ENCODE measurements at places on chromosomes 12 and 14.
A peak's percentile ranks its signal among the peaks of the same experiment; 100 is the strongest.

- no peak for ATAC-seq
Measured at GRCh38 chr14:100874411-100875091, 29.0 kb downstream of the RTL1 start.

- ATAC-seq, result no peak
Measured at GRCh38 chr12:95368931-95369330, 105.0 kb upstream of the METAP2 start.

DNA sequence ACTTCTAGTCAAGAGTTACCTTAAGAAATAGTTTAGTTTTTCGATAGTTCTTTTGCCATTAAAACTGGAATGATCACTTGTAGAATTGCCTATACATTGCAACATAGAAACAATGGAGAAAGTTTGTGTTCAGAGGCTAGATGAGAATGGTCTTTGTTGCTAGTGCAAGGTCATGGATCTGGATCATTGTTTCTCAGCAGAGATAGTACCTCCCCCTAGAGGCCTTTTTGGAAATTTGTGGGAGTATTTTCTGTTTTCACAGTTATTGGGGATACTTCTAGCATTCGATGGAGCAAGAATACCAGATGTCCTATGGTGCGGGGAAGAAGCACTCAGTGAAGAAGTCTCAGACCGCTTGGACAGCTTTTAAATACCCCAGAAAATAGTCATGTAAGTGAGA lies 138.8 kb upstream of the HMGA2 start:
- no peak for ATAC-seq

GRCh38 chr12:52121824-52122539 lies 42.5 kb downstream of the SMIM41 start:
- peak; percentile 39 for ATAC-seq

- no peak for ATAC-seq
Measured at GRCh38 chr12:69932676-69933552, 107.9 kb downstream of the MYRFL start.

- ATAC-seq, result no peak
Measured at GRCh38 chr14:76694106-76694505, 67.2 kb upstream of the VASH1 start.

- ATAC-seq, result no peak
Measured at GRCh38 chr14:61911574-61911973, 149.4 kb downstream of the SNAPC1 start.

GRCh38 chr14:23618415-23618988 lies 17.7 kb upstream of the DHRS2 start:
- no peak for ATAC-seq

DNA sequence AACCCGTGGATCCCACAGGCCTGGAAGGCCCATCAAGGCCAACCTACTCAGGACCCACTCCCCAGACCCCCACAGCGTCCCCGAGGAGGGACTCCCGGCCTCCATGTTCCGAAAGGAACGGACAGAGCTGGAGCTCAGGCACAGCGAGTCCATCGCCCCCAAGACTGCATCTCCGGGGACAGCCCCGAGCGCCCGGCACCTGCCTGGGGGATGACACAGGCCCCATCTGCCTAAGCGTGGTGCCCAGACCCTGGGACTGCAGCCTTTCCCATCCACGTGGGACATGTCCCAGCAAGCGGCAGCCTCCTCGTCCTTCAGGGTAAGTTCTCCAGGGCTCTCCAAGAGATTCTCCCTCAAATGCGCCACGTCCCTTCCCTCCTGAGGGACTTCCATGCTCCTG lies 12.1 kb upstream of the DIO3 start:
- ATAC-seq, result no peak

DNA sequence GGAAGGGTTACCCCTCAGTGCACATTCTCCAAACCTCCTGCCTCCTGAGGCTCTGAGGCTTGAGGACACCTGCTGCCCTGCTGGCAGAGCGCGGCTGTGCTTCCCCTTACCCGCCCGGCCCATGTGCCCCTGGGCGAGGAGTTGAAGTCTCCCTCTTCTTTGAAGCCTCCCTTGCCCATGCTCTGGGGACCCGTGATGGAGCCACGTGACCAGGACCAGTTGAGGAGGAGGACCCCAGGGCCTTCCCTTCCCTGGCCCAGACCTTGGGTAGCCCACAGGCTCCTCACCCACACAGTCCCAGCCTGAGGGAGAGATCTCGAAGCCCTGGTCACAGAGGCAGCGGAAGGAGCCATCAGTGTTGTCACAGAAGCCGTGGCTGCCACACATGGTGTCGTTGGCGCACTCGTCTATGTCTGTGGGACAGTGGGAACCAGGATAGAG lies 12.9 kb downstream of the ISCA2 start:
- ATAC-seq, result no peak

- no peak for ATAC-seq
Measured at GRCh38 chr12:86376052-86376451, 119.9 kb upstream of the MGAT4C start.

DNA sequence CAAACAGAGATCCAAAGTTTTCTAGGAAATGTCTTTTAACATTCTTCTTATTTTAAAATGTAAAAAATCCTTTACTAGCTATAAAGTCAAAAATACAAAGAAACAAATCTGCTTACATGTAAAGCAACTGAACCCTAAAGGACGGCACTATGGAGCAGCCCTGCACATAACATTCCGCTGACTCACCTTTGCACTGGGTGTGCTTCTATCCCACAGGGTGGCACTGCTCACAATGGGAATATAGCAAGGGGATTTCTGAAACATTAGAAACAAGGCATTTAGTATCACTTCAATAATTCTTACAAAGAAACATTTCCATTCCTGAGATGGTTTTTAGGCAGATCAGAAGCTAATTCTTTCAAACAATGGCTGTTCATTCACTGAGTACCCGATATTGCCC lies 94.3 kb downstream of the C12orf42 start:
- ATAC-seq, result no peak

DNA sequence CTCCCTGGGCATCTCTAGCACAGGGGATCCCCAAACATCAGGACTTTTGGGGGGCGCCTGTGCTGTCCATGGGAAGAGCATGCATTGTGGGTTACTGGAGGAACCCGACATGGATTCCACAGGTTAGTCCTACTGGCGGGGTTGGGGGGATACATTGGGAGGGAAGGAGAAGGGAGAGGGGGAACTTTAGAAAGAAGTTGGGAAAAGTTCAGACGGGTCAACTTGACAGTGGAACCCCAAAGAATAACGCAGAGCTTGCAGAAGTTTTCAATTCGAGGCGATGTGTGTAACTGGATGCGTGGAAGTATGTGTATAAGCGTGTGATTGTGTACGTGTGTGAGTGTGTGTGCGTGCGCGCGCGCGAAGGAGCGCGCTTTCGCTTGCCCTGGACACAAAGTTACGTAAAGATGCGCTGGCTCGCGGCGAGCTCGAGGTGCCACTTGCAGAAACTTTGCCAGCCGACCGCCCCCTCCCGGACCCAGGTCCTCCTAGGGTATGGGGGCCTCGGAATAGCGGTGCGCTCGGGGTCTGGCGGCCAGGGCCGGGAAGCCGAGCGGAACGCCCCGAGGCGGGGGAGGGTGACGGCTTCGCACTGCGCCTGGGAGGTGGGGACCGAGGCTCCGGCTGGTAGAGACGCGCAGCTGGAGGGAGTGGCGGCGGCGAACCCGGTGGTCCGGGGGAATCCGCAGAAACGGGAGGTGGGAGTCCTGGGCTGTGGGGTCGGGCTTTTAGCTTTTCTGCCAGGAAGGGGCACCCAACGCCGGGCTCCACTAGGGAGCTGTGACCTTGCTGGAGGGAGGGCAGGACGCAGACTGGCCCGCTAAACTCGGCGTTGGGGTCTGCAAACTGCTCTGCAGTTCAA lies 669 bp downstream of the RFX4 start:
- peak; percentile 24 for ATAC-seq

GRCh38 chr12:100156731-100157426 lies 14.2 kb upstream of the BLTP3B start:
- no peak for ATAC-seq

DNA sequence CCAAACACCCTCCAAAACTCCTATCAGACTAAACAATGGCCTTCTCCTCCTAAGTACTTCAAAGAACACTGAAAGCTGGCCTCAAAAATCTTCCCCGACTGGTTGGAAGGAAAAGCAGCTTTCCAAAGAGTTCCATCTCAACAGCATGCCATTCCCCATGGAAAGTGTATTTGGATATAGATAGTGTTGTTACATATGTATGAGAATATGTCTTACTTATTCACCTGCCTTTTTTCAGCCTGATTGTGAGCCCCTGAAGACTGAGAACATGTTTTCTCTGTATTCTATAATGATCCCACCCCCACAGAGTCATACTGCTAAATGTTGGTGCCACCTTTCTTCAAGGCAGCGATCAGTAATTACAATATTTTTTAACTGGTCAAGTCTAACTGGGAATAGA lies 185.4 kb upstream of the G2E3 start:
- ATAC-seq, result no peak

- peak; percentile 3 for ATAC-seq
Measured at GRCh38 chr14:23555533-23555881, 564 bp upstream of the THTPA start.

- ATAC-seq, result no peak
Measured at GRCh38 chr12:46891306-46891705, 65.5 kb upstream of the SLC38A4 start.

DNA sequence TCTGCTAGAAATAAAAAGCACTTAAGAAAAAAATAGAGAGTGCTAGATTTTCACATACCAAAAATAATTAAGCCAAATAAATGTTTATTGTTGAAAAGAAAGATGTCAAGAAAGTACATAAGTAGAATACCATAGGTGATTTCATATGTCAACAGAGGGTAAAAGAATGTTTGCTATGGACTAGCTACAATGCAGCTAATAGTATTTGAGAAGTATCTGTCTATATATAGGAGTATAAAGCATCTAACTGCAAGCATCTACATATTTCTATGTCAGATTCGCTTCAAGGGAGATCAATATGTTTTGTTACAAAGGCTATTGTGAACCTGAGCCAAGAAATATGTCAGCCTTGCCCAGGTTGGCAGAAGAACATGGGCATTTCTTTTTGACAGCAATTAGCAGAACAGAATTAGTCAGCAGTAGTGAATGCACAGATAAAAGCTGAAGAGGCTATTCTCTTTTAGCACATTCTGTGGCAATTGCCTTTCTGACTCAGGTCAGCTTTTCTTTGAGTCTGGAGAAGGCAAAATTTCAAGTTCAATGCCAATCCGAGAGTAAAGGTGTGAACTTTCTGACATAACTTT lies 140.1 kb downstream of the ALG10B start:
- no peak for ATAC-seq

DNA sequence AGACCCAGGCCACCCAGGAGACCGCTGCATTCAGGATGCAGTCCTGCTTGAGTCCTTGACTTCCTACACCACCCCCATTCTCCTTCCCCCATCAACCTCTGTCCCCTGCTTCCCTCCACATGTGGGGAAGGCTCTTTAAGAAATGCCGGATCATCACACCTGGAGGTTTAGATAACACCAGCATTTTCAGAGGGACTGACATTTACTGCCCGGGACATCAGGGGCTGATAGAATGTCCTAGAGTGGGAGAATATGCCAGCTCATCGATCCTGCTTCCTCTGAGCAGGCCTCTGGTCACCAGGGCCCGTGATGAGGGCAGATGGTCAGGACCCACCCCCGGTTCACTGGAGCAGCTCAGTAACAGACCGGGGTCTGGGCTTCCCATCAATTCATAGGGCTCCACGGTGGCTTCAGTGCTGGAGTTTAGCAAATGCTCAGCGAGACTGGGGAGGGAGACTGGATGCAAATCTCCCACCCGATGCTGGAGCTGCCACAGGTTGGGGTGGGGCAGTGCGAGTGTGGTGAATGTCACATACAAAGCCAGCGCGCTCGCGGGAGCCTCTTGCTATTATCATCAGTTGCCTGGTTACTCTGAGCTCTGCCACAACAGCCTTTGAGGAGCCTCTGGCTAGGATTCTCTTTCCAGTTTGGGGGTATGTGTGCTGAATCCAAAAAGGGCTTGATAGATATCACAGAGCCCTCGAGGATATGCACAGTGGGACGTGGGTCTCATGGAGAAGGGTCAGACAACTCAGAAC lies 111.6 kb downstream of the RBM19 start:
- no peak for ATAC-seq

DNA sequence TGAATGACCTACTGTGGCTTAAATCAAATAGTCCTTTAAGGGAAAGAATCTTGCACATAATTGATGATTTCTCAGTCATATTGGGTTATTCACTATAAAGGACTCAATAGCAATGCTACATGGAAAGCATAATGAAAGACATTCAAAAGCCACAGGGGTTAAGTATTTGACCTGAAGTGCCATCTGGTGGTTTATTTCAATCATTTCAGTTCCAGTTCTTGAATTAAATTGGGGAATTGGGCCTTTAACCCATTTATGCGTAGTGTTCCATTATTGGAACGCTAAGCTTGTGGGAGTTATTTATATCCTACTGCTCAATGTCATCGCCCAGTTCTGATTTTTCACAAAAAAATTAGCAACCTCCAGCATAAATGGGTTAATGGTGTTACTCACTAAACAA lies 41.3 kb upstream of the C12orf71 start:
- ATAC-seq, result no peak

DNA sequence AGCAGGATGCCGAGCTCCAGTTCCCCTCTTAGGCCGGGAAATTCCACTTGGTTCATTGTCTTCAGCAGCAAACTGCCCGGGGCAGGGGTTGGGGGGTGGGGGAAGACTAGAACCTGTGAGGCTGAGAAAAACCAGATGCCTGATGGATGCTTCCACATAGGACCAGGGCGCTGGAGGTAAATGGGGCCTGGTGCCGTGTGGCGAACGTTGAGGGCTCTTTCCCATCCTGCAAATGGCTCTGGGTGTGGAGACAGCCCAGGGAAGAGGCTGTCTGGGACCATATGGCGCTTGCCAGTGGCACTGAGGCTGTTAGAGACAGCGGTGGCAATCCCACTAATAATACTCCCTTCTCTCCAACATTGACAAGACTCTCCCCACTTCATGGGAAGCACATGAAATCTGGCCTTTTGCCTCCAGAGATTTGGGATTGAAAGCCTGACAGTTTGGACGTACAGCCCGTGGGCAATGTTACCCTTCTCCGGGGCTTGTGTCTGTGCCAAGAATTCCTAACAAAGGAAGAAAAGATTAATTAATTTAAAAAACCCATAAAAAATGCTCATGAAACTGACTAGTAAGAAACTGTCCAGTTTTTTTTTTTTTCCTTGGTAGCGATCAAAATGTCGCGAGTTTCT lies 44.5 kb downstream of the MAP1LC3B2 start:
- ATAC-seq, result no peak

- no peak for ATAC-seq
Measured at GRCh38 chr12:132124766-132125425, 19.2 kb downstream of the DDX51 start.

GRCh38 chr12:52155048-52155868 lies 36.6 kb downstream of the KRT80 start:
- ATAC-seq, result no peak

DNA sequence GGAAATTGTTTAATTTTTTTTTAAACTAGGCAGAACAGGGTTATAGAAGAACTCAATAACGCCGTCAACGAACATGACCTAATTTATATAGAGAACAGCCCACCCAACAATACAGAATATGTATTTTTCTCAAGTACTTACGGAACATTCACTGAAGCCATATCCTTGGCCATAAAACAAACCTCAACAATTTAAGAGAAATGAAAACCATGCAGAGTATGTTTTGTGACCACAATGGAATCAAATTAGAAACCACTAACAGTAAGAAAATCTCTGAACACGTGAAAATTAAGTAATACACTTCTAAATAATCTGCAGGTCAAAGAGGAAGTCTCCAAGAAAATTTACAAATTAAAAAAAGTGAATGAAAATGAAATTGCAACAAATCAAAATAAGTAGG lies 9.4 kb downstream of the SART3 start:
- no peak for ATAC-seq

GRCh38 chr14:24597403-24597802 lies 12.1 kb downstream of the GZMH start:
- no peak for ATAC-seq
